Activated CD4-positive, alpha-beta T cell treated with anti-CD3 and anti-CD28 coated beads, Interleukin-2, amount 50 U/mL, for 16 hours (primary cell): ENCODE measurements at places on chromosomes 16 and 17.

- no peak for DNase-seq
These were observed 16.6 kb upstream of the SLC5A11 start for GRCh38 chr16:24829153-24829552.

GRCh38 chr17:76659928-76660655 is 16.5 kb upstream of the ST6GALNAC1 start:
- DNase-seq: peak; percentile 42

DNA sequence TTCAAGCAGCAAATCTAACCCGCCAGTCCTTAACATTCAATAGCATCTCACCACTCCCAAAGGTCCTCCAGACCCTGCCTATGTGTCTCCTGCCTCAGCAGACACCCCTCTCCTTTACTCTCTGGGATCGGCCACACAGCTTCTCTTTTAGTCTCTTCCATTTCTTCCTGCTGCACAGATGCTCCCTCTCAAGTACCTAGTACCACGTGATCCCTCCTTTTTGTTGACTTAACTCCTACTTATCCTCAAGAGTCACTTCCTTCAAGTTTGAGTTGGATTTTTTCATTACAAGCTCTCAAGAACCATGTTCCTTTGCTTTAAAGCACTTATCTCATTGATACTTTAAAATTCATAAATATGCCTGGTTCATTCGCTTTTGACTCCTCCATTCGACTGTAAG is 24.9 kb downstream of the AMFR start:
- DNase-seq: no peak

- DNase-seq: peak; percentile 46
These were observed 2.2 kb downstream of the SNN start for GRCh38 chr16:11670171-11671131.

DNA sequence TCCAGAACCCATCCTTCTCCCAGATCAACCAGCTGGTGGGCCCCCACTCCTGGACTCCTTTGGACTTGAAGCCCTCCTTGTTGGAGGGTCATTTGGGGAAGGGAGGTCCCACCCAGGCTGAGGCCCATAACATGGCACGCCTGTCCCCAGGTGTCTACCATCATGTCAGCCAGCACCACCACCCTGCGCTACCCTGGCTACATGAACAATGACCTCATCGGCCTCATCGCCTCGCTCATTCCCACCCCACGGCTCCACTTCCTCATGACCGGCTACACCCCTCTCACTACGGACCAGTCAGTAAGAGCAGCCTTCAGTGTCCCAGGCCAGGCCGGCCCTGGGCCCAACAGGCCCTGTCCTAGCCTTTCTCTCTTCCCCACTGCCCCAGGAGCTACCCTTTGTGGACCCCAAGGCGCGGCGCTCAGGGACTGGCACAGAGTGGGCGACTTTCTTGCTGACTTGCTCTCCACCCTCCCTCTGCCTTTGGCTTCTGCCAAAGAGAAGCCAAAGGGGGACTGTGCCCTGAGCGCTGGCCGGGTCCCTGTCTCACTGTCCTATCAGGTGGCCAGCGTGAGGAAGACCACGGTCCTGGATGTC is 4.3 kb downstream of the TUBG1 start:
- DNase-seq: no peak

DNA sequence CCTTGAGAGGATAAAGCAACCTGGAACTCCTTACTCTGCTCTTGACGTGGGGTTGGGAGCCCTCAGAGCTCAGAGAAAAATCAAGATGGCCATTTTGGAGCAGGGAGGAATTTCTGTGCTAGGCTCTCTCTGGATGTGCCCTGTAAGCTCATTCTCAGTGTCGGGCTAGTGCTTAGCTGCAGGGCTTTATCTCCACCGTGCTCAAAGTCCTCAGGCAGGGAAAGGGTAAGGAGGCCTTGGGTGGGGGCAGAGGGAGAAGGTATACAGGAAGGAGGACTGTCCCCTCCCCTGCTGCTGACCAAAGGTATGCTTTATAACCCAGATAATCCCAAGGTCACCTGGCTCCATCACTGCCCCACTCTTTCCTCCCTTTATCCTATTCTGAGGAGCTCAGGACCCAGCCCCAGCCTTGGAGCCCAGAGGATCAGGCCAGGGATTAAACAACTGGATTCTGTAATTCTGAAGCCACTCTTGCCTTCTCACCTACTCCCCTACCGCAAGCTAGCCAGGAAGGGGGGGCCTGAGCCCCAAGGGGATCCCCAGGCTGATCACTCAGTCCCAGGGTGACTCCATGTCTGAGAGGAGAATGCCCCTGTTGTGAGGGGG is 1.1 kb downstream of the DHRS11 start:
- no peak for DNase-seq

GRCh38 chr17:67647482-67647881 is 70.3 kb upstream of the NOL11 start:
- no peak for DNase-seq

DNA sequence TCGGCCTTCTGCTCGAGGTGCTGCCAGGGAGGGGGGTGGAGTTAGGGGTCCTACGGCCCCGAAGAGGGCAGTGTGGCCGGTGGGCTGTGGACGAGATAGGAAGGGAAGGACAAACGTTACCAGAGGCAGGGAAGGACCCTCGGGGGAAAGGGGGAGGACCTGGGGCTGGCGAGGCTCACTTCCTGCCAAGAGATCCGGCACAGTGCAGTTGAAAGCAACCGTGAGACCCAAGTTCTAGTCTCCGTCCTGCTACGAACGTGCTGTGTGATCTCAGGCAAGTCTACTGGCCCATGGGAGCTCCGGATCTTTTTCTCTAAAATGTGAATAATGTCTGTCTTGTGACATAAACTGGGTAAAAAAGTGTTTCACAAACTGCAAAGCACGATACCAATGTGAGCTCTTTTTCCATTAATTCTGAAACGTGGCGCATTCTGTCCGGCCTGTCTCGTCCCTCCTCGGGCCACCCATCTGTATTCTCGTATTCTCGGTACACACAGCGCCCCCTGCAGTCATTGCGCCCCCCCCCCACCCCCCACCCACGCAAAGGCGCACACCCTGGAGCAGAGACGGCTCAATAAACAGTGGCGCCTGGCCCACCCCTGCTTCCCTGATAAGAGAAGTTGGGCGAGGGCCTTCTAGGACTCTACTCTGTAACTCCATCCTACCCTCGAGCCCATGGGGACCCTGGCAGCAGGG is 8.8 kb downstream of the CYGB start:
- DNase-seq: no peak

DNA sequence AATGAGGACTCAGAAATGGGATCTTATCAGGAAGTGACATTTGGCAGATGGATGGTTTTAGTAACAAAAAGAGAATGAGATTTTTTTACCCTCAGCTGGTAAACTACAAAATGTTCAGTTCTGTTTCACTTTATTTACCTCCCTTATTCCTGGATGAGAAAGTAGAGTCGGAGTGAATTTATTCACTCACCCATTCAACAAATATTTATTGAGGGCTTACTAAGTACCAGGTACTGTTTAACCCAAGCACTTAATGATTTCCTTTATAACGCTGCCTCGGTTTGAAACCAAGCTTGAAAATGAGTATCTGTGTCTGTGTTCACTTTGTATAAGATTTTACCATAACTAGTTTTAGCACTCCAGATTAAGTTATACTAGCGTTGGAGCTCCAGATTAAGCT is 38.1 kb downstream of the CDRT15 start:
- no peak for DNase-seq

- DNase-seq: no peak
These were observed 11.8 kb upstream of the IL21R start for GRCh38 chr16:27390151-27390550.

GRCh38 chr17:82942166-82943130 is 102.6 kb upstream of the ZNF750 start:
- DNase-seq: no peak

- DNase-seq: no peak
These were observed 42.8 kb downstream of the TNFRSF13B start for GRCh38 chr17:16929035-16929680.

GRCh38 chr16:55035029-55035428 is 104.4 kb downstream of the IRX5 start:
- DNase-seq: peak; percentile 38

- no peak for DNase-seq
These were observed 26.8 kb upstream of the PRKCA start for GRCh38 chr17:66275651-66276050.

DNA sequence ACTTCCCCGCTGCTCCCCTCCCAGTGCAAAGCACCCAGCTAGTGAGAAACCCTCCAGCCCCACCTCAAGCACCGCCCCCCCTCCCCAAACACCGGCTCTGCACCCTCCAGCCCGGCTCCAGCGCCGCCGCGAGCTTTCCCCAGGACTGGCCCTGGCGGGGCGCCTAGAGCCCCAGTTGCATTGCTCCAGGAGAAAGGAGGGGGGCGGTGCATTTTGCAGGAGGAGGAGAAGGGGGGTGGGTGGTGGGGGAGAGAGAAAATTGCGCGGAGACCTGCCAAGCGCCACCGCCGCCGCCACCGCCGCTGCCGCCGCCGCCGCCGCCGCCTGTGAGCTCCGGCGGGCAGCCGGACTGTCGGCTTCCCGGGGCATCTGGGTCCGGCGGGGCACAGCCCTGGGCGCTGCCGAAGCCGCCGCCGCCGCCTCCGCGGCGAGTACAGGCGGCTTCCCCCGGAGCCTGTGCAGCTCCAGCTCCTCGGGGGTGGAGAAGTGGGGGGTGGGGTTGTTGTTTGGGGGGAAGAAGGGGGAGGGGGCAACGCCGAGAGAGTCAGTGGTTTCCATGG is 333 bp upstream of the NOG start:
- DNase-seq: peak; percentile 4

DNA sequence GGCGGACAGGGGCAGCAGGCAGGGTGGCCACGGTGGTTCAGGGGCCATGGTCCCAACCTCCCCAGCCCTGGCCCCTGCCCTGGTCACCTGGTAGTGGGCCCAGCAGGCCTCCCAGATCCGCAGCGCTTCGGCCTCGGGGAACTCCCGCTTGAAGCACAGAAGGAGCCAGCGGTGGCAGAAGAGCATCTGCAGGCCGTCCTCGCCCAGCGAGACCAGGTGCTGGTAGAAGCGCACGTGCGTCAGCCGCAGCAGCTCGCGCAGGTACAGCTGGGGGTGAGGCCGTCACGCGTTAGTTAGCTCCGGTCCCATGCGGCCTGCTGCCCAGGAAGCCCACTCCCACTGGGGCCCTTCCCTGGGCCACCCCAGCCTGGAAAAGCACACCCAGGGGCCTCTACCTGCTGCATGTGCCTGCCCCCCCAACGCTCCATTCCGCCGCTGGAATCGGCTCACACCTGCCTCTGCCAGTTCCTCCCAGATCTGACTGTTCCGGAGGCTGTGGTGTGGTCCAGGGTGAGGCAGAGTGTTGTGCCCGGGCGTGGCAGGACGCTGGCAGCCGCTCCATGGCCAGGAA is 90.8 kb downstream of the TBC1D16 start:
- DNase-seq: no peak

- DNase-seq: no peak
These were observed 74.0 kb downstream of the CMC2 start for GRCh38 chr16:80932708-80933095.

DNA sequence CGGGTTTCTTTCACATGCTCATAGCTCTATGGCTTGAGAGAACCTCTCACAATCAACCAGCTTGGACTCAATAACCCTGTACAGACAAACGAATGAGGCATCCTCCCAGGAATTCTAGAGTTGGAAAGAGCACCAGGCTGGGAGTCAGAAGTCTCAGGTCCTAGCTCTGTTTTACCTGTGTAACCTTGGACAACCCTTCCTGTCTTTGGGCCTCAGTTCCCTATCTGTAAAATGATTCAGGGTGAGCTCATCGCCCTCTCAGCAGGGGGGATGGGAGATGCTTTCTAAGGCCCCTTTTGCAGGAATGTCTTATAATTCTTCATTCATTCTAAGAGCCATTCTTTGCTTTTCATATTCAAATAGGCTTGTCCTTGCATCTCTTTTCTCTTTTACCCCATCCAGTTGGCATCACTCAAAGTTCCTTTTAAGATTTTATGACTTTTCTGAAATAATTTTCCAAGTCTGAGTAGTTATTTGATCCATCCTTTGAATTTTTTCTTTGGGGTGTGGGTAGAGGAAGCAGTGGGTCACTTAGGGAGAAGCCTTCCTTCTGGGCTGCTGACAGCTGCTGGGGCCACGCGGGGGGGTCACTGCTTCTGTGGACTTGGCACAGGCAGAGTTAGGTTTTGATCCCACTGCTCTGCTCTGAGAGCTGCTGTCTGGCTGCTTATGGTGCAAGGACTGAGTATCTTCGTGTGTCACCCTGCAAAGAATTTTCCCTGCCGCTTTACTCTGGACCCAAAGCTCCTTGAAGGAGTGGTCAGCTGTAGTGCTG is 102.7 kb downstream of the UTP18 start:
- DNase-seq: no peak

GRCh38 chr17:10729334-10730193 is at the start of gene TMEM220:
Gene TMEM220 (minus strand): TSS chr17:10730023. CDS start chr17:10729851, 172 bp downstream.
- DNase-seq: peak; percentile 25

DNA sequence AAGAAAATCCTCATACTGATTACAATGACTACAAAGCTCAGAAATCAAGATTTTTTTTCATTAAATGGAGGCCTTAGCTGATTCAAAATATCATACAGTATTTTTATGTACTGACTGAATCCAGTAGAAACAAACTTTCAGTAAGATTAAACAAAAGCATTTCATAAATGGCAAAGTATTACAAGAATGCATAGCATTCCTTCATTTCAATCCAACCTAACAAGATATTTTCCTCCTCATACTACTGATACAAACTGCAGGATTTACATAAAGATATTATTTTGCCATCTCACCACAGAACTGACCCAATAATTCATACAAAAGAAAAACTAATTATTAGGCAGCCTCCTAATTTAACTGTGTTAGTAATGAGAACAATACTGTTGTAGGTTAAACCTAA is 6.2 kb upstream of the KANSL1 start:
- no peak for DNase-seq

- no peak for DNase-seq
These were observed 24.6 kb downstream of the CACNG1 start for GRCh38 chr17:67068999-67069398.

- DNase-seq: peak; percentile 79
These were observed 11.5 kb downstream of the SLC35B1 start for GRCh38 chr17:49696233-49696761.

DNA sequence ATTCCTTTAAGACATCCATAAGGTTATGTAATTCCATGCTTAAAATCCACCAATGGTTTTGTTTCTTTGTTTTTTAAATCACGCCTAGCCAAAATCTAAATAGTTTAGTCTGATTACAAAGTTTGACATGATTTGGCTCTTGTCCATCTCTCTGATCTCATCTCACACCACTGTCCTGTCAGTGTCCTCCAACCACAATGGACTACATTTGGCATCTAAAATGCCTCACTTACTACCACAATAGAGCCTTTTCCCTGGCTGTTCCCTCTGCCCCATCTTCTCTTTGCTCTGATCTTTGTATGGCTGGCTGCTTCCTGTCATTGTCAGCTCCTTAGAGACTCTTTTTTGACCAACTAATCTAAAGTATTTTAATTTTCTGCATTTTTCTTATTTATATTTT is 157.2 kb downstream of the MYO1D start:
- no peak for DNase-seq
